Activated T-helper 1 cell treated with anti-CD3 and anti-CD28 coated beads, Interleukin-12 subunit alpha, Interleukin-12 subunit beta, Interleukin-2, Interleukin-4 antibody, amounts not matched to agents 30 ng/mL and 10 ng/mL and 1 ng/mL, durations not matched to agents 14 hours and 24 hours and 36 hours (primary cell): ENCODE measurements at places on chromosomes 16 and 17. TPM values are rescaled to one million over a fixed set of nuclear protein-coding genes. Genes with fewer than 3 reads are reported as not detected.
A peak's percentile ranks its signal among the peaks of the same experiment; 100 is the strongest.

GPR142 gene
- total RNA-seq, result not detected in 2 replicates

GRCh38 chr16:51982715-51983680 lies 563.9 kb downstream of the TOX3 start:
- peak; percentile 1 for DNase-seq

SLC6A2 gene
- not detected in 2 replicates for total RNA-seq

GRCh38 chr17:81931557-81932332 lies 4.2 kb upstream of the MAFG start:
- DNase-seq, result no peak

CLEC18B gene
- total RNA-seq, result 0.60 TPM in 1 of 2 replicates, not detected in the other

- no peak for DNase-seq
Observed at GRCh38 chr17:19024101-19025078, 19.8 kb upstream of the FAM83G start.

GRCh38 chr16:28491230-28491969 lies 474 bp downstream of the CLN3 start:
- DNase-seq, result no peak

DNA sequence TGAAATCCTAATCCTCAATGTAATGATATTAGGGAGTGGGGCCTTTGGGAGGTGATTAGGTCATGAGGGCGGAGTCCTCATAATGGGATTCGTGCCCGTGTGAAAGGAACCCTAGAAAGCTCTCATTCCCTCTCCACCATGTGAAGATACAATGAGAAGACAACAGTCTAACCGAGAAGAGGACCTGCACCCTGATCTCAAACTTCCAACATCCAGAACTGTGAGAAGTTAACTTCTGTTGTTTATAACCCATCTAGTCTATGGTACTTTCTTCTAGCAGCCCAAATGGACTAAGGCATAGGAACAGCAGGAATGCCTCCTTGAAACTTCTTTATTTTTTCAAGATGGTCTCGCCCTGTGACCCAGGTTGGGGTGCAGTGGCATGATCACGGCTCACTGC lies 24.7 kb downstream of the WSB1 start:
- no peak for DNase-seq

ZNF750 gene
- total RNA-seq, result not detected in 2 replicates

DNA sequence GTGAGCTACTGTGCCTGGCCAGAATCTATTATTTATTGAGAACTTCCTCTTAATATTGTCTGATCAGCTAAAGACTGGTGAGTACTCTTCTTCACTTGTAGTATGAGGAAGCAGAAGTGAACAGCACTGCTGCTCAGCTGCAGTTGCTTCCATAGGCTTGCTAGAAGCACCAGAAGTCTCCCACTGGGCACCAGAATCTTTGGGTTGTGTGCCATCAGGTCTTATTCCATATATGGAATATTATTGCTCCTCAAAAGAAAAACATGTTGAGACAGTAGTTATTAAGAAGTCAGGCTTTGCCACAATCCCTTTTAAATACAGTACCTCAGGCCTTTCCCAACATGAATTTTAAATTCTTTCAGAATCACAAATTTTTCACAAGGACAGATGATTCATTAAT lies 17.2 kb downstream of the SNTB2 start:
- no peak for DNase-seq

DNA sequence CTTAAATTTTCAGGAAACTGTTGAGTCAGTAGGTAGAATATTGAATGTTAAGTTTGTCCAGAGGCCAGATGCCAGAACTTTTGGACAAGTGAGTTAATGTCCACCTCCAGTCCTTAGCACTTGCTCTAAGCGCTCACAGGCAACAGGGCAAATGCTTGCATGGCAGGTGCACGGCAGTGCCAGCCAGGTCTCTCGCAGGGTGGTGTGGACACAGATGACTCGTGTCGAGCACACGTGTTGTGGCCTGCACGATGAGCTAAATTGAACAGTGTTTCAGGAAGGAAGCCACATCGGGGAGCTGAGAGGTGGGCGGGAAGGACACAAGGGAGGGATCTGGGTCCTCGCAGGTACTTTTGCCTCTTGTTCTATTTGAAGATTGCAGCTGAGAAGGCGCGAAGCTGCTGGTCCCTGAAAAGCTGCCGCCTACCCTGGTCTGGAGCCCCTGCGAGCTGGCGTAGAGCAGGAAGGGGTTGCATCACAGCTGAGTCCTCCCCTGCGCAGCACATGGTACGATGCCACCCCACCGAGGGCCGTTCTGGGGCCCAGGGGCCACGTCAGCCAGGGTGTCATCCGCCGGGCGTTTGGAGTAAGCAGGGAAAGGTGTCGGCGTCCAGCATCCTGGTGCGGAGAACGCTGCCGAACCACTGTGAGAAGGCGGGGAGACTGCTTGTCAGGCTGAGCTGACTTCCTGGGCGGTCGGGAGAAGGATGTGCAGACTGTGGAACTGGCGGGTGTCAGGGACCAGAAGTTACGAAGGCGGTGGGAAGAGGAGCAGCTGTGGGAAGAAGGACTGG lies 6.3 kb downstream of the RAB40C start:
- DNase-seq, result no peak

DNA sequence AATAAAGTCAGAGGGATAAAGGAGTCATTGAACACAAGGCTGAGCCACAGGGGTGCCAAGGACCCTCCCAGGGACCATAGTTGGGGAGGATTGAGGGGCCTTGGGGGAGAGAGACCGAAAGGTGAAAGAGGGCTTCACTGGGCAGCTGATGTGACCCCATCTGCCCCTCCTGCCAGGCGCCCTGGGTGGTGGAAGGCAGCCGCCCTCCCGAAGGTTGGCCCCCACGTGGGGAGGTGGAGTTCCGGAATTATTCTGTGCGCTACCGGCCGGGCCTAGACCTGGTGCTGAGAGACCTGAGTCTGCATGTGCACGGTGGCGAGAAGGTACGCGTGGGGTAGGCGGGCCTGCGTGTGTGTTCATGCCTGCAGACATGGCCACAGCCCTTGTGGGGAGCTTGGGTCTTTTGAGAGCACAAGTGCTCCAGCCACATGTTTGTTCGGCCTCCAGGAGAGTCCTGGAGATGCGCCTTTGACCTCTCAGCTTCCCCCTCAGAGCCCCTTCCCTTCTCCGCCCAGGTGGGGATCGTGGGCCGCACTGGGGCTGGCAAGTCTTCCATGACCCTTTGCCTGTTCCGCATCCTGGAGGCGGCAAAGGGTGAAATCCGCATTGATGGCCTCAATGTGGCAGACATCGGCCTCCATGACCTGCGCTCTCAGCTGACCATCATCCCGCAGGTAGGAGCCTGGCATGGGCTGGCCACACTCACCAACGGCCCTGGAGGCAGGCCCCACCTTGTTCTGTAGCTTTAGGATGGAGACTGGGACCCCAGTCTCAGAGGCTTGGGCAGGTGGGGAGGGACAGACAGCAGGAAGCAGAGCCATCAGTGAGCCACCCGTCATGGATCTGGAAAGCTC lies 24.1 kb downstream of the ANKRD40 start:
- DNase-seq, result no peak

- no peak for DNase-seq
Observed at GRCh38 chr17:33837281-33837680, 417.8 kb upstream of the CCL2 start.

GRCh38 chr17:52158450-52159042 lies at the start of gene CA10:
CA10 (minus strand) TSS chr17:52158714.
- no peak for DNase-seq

- no peak for DNase-seq
Observed at GRCh38 chr17:81298991-81299738, 4.1 kb upstream of the SLC38A10 start.

GRCh38 chr17:47896672-47897490 lies 845 bp downstream of the SP2 start:
- no peak for DNase-seq

- no peak for DNase-seq
Observed at GRCh38 chr16:53895433-53895832, 191.5 kb downstream of the FTO start.

MPO gene
- not detected in 2 replicates for total RNA-seq

CCDC154 gene
- 0.44 and 2.0 TPM in 2 replicates for total RNA-seq

MYH13 gene
- not detected in 2 replicates for total RNA-seq

- DNase-seq, result no peak
Observed at GRCh38 chr16:62752854-62753253, 716.6 kb upstream of the CDH8 start.

SKAP1 gene
- 48.7 and 51.9 TPM in 2 replicates for total RNA-seq

- DNase-seq, result no peak
Observed at GRCh38 chr16:522320-523096, 5.0 kb upstream of the CAPN15 start.

GRCh38 chr17:22270381-22270780 lies 578.1 kb downstream of the KCNJ18 start:
- DNase-seq, result no peak

PDILT gene
- not detected in 2 replicates for total RNA-seq

- DNase-seq, result no peak
Observed at GRCh38 chr16:73143002-73143401, 95.1 kb upstream of the ZFHX3 start.

GRCh38 chr17:42266918-42267766 lies 9.0 kb downstream of the STAT5B start:
- DNase-seq, result peak; percentile 52

GRAPL gene
- total RNA-seq, result 5.9 and 8.3 TPM in 2 replicates

DNA sequence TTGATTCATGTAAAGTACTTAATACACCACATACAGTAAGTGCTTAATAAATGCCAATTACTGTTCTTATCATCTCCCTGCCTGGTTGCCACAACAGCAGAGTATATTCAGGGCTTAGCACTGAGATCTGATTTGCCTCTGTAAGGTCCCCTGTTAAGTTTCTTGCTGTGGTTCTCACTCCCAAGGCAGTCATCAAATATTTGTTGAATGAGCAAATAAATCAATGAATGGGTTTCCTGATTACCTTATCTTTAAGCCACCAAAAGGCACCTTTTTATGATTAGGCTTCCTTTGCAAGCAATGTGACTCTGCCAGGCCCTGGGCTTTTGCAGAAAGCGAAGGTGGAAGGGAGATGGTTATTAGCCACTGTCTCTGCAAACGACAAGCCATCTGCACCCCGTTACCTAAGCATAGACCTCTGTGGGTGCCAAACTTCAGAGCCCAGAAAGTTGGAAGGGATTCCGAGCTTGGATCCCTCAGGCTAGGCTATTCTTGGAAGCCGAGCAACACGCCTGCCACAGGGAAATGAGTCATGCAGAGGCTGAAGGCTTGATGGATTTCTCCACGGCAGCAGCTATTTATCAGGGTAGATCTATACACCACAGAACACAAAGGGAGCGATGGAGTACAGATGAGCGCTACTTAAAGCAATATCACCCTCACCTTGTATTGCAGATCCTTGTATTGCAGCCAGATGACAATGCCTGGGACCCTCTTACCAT lies 102.0 kb downstream of the GRIN2A start:
- no peak for DNase-seq

DNA sequence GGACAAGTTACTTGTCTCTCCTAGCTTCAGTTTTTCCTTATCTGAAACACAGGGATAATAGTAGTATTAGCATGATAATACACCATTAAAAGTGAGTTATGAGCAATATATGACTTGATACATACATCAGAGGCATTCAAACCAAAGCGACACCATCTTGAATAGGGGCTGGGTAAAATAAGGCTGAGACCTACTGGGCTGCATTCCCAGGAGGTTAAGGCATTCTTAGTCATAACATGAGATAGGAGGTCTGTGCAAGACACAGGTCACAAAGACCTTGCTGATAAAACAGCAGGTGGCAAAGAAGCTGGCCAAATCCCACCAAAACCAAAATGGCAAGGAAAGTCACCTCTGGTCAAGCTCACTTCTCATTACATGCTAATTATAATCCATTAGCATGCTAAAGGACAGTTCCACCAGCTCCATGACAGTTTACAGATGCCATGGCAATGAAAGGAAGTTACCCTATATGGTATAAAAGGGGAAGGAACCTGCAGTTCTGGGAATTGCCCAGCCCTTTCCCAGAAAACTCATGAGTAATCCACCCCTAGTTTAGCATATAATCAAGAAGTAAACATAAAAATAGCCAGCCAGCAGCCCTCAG lies 37.2 kb upstream of the HS3ST3A1 start:
- no peak for DNase-seq

DNA sequence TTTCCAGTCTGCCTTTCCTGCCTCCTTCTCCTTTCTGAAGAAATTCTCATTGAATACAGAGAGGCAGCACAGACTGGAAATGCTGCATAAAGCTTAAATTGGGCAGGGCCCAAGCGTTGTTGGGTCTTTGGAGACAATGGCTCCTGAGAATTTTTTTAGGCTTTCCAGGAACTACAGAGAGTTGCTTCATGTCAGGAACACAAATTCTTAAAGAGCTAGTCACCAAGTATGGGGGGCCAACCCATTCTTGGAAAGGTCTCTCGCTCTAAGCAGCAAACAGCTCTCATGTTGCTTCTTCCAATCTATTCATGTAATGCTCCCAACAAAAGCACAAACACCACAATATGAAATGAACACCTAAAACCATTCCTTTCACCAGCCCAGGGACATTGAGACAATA lies 6.9 kb downstream of the HNF1B start:
- DNase-seq, result no peak

- no peak for DNase-seq
Observed at GRCh38 chr16:21626659-21627277, 25.6 kb downstream of the IGSF6 start.

GRCh38 chr16:51306116-51306515 lies 155.0 kb upstream of the SALL1 start:
- DNase-seq, result no peak

- peak; percentile 20 for DNase-seq
Observed at GRCh38 chr17:17495536-17496188, 533 bp downstream of the RASD1 start.

GRCh38 chr16:56910654-56911539 lies 21.0 kb upstream of the HERPUD1 start:
- no peak for DNase-seq
